ENCODE measurements at places on chromosomes 12 and 14. TPM values are rescaled to one million over a fixed set of nuclear protein-coding genes. Genes with fewer than 3 reads are reported as not detected.

- no peak overlapping the region for H3K27ac ChIP-seq
- H3K4me1 ChIP-seq, result peaks cover 8% of the 10 kb centered on the region
- H3K36me3 ChIP-seq, result no peaks in the 10 kb centered on the region
- H3K27me3 ChIP-seq, result no peaks in the 10 kb centered on the region
Observed at GRCh38 chr12:16118586-16118985, 158.9 kb downstream of the SLC15A5 start.

GRCh38 chr12:104276273-104277131, 27.0 kb upstream of the EID3 start:
- no peaks in the 10 kb centered on the region for H3K4me1 ChIP-seq
- H3K27me3 ChIP-seq, result no peaks in the 10 kb centered on the region
- no peak for DNase-seq
- H3K27ac ChIP-seq, result no peak overlapping the region

CLSTN3 gene
- total RNA-seq, result 27.9 TPM

YEATS4 gene
- 90.5 TPM for total RNA-seq

DNA sequence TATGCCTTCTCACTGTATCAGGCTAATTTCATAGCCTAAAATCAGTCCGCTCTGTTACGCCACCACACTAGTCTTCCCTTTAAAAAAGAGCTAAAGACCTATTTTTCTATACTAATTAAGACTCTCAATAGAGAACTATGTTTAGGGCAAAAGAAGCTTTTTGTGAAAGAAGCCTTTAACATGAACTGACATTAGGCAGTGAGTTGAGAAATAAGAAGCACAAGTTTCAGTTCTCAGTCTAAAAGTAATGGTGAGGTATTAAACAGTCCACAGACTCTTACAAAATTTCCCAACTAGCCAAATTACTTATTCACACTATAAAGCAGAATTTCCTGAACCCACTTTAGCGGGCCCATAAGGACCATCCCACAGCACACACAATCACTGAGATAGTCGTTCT, 93.7 kb downstream of the SOX5 start:
- H3K27ac ChIP-seq, result no peak overlapping the region
- DNase-seq, result no peak
- H3K4me3 ChIP-seq, result no peak overlapping the region

- H3K36me3 ChIP-seq, result no peaks in the 10 kb centered on the region
- no peaks in the 10 kb centered on the region for H3K27me3 ChIP-seq
- no peak overlapping the region for H3K4me3 ChIP-seq
- H3K27ac ChIP-seq, result no peak overlapping the region
- no peak for DNase-seq
Observed at GRCh38 chr12:131057211-131057721, 103.6 kb downstream of the ADGRD1 start.

Measured in GM23338 (cell line).